ENCODE measurements at places on chromosomes 12 and 14.

DNA sequence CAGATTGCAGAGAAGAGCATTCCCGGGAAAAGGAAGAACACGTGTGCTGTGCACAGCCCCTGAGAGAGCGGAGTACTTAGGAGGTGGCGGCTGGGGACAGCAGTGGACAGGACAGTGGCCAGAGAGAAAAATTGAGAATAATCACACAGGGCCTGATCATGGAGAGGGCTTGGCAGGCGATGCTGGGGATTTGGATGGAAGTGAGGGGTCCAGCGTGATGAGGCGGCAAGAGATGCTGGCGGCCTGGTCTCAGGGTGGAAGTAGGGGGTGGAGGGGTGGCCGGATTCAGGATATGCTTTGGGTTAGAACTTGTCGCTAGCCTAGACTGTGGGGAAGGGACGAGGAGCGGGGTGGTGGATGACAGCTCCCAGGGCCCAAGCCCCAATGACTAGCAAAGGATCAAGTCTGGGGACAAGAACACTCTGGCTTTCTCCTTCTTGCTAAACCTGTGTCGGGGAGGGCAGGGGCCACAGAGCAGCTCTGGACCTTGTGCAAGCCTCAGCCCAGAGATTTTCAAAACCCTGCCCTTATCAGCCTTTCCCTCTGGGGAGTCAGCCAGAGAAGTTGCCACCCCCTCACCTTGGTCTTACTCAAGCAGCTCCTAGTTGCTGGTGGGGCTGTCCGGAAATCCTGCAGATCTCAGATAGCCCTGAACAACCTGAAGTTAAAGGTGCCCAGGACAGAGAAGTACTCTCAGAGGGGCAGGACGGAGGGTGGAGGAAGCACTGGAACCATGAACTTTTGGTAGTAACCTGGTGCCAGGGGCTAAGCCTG is 1.3 kb downstream of the HVCN1 start:
- no peak for DNase-seq

GRCh38 chr14:23432946-23433345 is 2.5 kb downstream of the MYH7 start:
- DNase-seq = no peak

DNA sequence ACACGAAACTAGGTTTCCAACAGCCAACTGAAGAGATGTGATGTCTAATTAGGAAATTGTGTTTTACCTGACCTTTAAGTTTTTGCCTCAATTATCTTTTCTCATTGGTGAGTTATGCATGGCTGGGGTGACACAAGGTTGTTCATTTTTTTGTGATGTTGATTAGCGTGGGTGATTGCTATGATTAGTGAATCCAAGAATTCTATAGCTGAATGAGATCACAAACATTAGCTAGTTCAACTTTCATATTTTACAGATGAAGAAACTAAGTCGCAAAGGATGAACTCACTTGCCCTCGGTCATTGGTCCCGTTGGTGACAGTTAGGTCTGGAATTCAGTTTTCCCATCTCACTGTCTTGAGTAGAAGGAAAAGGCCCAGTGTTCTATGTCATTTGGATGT is 32.6 kb upstream of the LMNTD1 start:
- DNase-seq = no peak

GRCh38 chr14:98688446-98688845 is 583.6 kb downstream of the BCL11B start:
- DNase-seq = no peak

- DNase-seq = peak; percentile 75
These were observed 107.3 kb downstream of the ZFP36L1 start for GRCh38 chr14:68685419-68686204.

DNA sequence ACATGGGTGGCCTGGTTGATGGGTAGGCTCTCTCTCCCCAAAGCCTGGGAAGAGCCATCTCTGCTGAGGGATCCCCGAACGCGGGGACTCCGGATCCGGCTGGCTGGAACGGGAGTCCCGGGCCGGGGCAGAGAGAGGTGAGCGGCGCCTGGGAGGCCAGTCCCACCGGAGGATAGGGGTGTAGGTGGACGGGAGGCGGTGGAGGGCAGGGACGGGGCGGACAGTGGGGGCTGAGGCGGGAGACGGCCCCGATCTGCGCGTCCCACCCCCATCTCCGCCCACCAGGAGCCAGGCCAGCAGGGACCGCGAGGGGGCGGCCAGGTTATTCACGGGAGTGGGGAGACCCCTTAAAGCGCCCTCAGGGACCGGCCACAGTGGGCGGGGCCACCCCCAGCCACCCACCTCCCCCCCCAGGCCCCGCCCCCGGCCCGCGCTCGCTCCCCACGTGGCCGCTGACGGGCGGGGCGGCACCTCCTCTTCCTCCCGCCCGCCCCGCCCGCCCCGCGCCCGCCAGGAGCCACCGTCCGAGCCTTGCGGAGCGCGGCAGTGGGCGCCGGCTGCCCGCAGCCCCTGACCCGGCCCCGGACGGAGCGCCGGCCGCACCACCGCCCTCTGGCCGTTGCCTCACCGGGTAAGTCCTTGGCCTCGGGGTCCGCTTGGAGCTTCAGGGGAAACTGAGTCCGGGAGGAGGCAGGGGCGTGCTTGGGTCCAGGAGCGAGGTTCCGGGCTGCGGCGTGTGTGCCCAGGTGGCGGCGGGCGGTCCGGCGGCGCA is at the start of gene INF2:
INF2 (plus strand) TSS at position 510 of the 772 bp plus-strand sequence. CDS start 11,748 bp downstream, outside the sequence.
- peak; percentile 61 for DNase-seq

DNA sequence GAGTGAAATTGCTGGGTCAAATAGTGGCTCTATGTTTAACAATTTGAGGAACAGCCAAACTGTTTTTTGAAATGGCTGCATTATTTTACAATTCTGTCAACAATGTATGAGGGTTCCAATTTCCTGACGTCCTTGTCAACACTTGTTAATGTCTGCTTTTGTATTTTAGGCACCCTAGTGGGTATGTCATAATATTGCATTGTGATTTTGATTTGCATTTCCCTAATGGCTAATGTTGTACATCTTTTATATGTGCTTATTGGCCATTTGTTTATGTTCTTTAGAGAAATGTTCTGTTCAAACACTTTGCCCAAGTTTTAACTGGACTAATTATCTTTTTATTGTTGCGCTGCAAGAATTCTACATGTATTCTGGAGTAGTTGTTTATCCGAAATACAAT is 93.2 kb downstream of the GPR65 start:
- no peak for DNase-seq

DNA sequence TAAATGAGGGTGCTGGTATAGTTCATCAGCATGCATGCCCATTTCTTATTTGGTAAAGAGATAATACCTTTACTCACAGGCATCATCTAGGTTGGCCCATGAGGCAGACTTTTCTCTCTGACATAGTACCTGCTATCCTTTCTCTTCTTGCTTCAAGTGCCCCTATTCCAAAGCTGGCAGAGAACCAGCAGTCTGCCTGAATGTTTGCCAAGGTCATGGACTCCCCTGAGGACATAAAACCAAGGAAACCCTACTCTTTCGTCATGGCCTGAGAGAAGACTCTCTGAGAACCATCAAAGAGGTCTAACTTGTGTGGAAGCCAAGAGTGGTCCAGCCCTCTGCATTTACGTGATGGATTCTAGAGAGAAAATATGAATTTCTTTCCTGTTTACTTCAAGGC is 11.9 kb downstream of the PPP1R36 start:
- DNase-seq = no peak

- no peak for DNase-seq
These were observed 59.6 kb downstream of the ARL6IP4 start for GRCh38 chr12:123040106-123040505.

DNA sequence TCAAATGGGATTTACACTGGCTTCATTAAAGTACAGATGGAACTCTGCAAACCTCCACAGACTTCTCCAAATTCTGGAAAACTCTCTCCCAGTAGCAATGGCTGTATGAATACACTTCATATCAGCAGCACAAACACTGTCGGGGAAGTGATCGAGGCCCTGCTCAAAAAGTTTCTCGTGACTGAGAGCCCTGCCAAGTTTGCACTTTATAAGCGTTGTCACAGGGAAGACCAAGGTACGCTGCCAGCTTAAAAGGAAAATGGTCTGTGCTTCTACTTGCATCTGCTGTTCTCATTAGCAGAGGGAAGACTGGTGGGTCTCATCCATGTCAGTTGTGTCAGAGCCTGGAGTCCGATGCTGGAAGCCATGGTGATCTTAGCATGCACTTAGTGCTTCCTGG is 71.0 kb downstream of the GNS start:
- no peak for DNase-seq

- no peak for DNase-seq
These were observed 4.5 kb downstream of the HAUS4 start for GRCh38 chr14:22952418-22952817.

GRCh38 chr12:1758887-1759286 is 61.5 kb upstream of the LRTM2 start:
- DNase-seq = no peak

DNA sequence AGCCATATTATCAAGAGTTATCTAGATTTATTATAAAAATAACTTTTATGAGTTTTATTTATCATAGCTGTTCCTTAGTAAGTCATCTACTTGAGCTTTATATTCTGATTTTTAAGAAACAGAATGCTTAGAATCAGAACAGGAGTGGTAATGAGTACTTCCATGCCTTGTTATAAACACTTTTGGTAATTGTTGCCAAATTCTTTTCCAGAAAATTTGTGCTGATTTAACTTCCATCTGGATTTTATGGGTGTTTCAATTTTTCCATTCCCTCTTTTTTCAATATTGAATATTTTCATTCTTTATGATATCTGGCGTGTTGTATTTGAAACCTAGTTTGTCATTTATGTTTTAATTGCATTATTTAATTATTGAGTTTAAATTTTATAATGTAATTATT is 131.2 kb downstream of the MSRB3 start:
- DNase-seq = no peak

- no peak for DNase-seq
These were observed 688 bp upstream of the RASSF3 start for GRCh38 chr12:64609536-64610078.

- DNase-seq = no peak
These were observed 78.5 kb downstream of the TESC start for GRCh38 chr12:117020536-117021220.

DNA sequence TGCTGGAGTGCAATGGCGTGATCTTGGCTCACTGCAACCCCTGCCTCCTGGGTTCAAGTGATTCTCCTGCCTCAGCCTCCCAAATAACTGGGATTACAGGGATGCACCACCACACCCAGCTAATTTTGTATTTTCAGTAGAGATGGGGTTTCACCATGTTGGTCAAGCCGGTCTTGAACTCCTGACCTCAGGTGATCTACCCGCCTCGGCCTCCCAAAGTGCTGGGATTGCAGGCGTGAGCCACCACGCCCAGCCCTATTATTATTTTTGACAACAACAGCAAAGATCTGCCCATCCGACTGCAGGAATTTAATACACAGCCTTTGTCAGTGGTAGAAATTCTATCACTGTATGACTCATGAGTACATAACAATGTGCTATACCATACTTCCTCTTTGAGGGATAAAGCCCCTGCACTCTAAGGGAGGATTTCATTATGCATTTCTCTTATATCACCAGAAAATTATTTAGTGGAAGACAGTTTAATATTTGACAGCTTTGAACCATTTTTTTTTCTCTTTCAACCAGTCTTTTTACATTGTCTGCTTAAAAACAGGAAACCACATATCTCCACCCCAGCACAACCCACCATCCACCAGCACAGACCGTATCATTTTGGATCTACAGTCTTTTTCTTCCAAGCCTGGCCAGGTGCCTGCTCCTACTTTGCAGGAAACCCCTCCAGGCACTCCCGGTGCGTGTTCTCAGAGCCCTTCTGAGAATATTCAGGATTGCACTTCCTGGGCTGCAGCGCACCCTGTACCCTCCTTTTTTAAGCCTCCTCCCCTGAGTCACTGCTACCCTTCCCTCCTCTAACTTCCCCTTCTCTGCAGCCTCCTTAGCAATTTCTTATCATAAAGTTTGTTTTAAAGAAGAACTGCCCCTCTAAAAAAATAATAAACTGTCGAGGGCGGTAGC is 594 bp downstream of the ARHGDIB start:
- peak; percentile 80 for DNase-seq

GRCh38 chr12:131636266-131636665 is 74.6 kb upstream of the SFSWAP start:
- DNase-seq = no peak

DNA sequence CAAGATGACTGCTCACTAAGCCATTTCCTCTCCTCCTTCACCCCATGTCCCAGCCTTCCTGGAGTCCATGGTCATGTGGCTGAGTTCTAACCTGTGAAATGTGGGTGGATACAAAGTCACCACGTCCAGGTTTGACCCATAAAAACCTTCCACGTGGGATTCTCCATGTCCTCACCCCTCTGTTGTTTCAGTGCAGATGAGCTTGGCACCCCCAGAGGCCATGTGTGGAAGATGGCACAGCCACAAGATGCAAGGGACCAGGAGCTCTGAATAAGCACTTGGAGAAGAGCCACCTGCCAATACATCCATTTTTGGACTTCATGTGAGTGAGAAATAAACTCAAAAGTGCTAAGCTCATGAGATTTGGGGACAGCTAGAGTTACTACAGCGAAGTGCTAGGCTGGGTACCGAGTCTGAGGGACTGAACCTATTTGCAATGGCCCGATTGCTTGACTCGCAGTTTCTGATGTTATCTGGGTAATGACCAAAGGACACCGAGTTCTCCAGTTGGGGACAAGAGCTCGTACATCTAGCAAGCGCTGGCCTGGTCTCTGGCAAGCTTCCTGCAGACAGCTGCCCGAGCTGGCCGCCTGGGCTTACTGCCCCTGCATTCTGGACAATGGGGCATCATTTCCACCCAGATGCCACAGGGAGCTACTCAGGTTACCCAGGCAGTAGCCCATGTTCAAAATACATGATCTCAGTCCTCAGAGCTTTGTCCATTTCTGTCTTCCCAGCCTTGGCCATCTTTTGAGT is 7.7 kb upstream of the SLC24A4 start:
- DNase-seq = no peak

DNA sequence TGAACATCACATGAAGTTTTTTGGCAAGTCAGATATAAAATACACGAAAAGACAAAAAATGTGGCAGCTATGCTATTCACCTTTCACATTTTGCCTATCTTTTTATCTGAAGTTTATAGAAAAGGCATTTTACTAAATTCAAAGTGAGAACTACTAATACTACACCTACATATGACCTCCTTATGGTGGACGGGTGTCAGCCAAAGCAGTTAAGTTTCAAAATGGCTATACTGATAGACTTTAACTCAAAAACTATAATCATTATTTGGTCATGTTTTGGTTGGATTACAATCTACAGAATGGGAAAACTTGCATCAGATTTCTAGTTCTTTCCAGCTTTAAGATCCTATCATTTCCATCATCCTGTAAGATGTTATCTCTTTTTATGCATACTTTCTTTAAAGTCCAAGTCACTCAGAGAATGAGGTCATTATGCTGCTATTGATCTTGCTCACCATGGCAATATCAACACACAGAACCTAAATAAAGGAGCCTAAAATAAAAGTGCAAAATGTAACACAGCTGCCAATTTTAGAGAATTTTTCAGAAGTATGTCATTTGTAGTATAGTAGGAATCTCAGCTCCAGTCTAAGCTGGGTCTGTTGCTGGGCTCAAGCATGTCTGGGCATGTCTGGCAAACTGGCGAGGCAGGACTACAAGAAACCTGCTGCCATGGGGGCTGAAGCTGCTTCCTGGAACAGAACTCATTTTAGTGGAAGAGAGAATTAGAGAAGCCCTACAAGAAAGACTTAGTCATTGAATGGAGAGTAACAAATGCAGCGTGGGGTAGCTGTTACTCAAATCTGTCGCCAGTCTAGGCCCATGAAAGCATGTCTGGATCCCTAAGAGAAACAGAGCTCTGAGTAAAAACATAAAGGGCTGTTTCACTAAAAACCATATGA is 7.6 kb upstream of the AEBP2 start:
- peak; percentile 90 for DNase-seq

GRCh38 chr12:94622475-94622874 is 27.9 kb downstream of the TMCC3 start:
- DNase-seq = no peak

- no peak for DNase-seq
These were observed 131.1 kb downstream of the FBXL14 start for GRCh38 chr12:1463073-1463905.

- no peak for DNase-seq
These were observed 77.6 kb upstream of the RIC8B start for GRCh38 chr12:106696681-106697417.

Measured in fibroblast of upper back skin (primary cell).